CD4-positive, alpha-beta T cell treated with Interleukin-6 for 4 hours (primary cell): ENCODE measurements at places on chromosomes 16 and 17.

- DNase-seq: peak; percentile 64
Measured at GRCh38 chr17:8894673-8895578, 27.5 kb upstream of the PIK3R6 start.

DNA sequence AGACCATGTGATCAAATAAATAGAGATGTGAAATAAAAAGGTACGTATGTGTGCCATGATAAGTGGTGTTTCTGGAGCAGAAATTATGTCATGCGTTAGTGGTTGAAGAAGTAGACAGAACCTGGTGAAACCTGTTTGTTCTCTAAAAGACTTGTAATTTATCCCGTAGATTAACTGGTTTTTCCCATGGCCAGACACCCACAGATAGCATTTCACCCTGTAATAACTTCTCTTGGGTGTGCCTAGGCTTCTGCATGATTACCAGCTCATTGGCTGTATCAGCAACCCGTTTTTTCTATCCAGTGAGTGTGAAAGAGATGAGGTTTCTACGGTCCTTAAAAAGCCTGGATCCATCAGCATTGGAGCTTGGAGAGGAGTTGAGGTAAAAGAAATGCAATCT is 471.3 kb downstream of the NPIPA7 start:
- DNase-seq: no peak

DNA sequence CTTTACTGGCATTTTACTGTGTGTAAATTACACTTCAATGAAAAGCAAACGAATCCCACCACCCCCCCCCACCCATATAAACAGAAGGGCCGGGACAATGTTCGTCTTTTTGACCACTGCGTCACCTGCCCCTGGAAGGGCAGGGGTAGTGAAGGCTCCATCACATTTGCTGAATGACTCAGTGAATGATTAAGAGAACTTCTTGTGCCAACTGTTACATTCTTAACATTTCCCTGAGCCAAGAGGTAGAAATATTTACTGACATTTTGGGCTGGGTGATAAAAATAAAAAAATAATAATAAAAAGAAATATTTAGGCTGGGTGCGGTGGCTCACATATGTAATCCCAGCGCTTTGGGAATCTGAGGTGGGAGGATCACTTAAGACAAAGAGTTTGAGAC is 24.1 kb downstream of the C16orf96 start:
- DNase-seq: no peak

- no peak for DNase-seq
Measured at GRCh38 chr16:15779664-15780351, 77.0 kb downstream of the MYH11 start.

DNA sequence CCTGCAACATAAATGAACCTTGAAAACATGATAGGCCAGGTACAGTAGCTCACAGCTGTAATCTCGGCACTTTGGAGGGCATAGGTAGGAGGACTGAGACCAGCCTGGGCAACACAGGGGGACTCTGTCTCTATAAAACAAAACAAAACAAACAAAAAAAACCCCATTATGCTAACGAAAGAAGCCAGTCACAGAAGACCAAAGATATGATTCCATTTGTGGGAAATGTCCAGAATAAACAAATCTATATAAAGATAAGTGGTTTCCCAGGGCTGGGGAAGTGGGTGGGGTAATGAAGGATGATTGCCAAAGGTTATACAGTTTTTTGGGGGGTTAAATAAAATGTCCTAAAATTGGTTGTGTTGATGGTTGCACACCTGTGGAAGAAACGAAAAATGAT is 36.5 kb upstream of the SIAH1 start:
- no peak for DNase-seq

- DNase-seq: no peak
Measured at GRCh38 chr17:19342611-19343255, 19.8 kb downstream of the B9D1 start.

DNA sequence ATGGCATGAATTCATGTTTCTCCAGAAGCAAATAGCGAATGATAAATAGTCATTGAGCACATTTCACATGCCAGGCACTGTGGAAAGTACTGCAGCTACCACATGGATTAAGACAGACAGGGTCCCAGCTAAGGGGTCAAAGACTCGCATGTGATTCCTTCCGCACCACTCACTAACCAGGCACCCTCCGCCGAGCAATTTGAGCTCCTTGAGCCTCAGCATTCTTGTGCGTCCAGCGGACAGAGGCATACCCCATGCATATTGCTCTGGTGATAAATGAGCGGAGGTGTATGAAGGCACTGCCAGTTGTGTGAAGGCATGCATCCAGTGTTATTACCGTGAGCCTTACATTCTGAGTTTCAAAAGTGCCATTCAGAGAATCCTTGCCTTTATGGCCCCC is 358.7 kb downstream of the HS3ST4 start:
- no peak for DNase-seq

GRCh38 chr16:726438-727290 is at the start of the genes CCDC78 and HAGHL:
TSS of gene CCDC78 (minus strand) at chr16:726443. CDS start at chr16:726367, 76 bp downstream.
TSS of gene HAGHL (plus strand) at chr16:727106. CDS start at chr16:727510, 404 bp downstream.
- peak; percentile 81 for DNase-seq

- no peak for DNase-seq
Measured at GRCh38 chr17:4086041-4086483, 56.8 kb downstream of the ZZEF1 start.

DNA sequence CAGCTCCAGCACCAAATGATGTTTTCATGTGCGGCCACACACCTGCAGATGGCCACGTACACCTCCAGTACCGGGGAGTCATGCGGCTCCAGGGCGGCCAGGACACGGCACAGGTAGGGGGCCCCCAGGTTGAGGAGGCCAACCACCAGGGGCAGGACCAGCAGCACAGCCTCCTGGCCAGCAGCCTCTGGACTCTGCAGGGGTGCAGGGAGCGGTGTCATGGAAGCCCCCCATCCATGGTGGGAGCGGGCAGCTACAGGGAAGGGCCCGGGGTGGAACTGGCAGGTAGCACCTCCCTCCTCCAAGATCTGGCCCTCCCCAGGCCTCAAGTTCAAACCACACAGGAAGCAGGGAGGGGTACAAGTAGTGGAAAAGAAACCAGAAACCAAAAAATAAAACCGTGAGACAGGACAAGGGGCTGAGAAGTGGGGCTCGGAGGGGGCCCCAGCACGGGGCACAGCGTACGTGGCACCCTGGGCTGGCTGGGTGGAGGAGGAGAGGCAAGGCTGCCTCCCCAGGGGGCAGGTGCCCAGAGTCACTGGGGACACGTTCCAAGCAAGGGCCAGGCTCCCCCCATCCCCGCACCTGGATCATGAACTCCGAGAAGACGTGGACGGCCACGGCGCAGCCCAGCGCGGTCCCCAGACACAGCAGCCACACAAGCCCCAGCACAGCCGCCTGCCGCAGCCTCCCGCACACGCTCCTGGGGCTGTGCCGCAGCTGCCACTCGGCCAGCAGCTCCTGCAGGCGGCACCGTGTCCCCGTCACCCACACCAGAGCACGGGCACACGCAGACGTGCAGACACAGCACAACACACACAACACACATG is 7.4 kb downstream of the TMC6 start:
- peak; percentile 76 for DNase-seq

GRCh38 chr17:18191967-18192366 is 8.3 kb downstream of the ALKBH5 start:
- no peak for DNase-seq

DNA sequence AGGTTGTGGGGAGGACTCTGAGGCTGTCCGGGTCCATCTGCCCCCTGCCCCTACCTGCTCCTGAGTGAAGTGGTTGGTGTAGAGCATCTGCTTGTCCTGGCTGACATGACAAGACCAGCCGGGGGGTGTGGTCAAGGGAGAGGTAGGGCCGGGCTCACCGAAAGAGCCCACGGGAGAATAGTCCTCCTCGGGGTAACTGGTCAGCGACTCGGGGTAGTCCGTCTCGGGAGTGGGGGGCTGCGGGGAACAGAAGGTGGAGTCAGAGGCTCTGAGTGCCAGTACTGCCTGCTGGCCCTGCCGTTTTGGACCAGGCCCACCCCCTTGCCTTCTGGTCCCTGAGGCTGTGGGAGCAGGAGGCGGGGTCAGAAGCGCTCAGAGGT is 27.8 kb downstream of the ARHGAP27 start:
- DNase-seq: no peak

DNA sequence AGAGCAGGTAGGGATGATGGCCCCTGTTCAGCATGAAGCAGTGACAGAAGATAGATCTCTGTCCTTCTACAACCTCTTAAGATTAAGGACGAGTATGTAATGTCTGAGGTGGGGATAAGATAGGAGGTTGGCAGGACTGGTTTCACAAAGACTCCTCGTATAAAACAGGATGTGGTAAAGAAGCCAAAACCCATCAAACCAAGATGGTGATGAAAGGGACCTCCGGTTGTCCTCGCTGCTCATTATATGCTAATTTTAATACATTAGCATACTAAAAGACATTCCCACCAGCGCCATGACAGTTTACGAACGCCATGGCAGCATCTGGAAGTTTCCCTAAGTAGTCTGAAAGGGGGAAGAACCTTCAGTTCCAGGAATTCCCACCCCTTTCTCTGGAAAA is 27.3 kb downstream of the MIS12 start:
- peak; percentile 16 for DNase-seq

DNA sequence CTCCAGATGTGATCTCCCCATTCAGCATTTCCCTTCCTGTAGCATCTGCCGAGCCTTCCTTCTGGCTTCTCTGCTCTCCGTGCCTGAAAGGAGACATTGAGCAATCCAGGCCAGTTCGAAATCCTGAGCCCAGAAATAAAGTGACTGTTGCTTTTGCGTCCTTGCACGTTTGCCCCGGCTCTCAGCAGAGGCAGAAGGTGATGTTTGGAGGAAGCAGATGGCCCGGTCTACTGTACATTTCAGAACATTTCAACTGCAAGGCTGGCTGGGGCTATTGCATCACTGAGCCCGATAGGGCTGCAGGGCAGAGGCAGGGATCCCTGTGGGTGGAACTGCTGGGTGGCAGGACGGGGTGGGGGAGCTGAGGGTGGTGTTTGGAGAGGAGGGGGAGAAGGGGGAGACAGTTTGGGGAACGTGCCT is 29.4 kb downstream of the IRF8 start:
- no peak for DNase-seq

- no peak for DNase-seq
Measured at GRCh38 chr16:17215306-17215705, 255.5 kb downstream of the XYLT1 start.

DNA sequence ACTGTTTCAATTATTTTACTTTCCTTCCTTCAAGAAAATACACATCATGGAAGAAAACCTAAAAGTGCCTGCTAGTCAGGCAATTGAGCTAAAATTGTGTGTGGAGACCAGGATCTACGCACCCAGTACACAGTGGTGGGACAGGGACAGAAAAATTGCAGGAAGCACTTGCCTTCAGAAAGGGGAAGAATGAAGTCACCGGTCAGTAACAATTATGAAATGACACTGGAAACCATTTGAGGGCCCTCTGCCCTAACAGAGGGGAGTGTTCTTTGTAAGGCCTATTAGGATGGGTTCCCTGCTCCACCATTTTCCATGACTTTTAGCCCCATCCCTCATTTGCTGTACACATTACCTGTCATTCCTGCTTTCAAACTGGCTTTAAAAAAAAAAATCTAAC is 4.5 kb upstream of the PHAF1 start:
- DNase-seq: no peak

DNA sequence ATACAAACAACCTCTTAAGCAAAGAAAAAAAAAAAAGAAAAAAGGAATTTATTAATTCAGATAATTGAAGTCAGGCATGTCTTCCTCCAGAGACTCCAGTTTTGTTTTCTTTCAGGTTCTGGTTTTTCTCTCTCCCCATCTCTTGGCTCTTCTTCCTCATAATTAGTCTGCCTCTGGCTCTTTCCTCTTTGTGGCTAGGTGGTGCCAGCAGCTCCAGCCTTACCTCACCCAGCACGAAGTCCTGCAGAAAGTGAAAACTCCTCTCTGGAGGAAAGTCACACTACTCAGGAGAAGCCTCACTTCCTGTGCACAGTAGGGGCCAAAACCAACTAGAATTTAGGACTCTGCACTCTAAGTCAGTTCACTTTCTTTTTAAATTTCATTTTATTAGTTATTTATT is 10.3 kb upstream of the NFAT5 start:
- DNase-seq: no peak

GRCh38 chr17:19520641-19521040 is 13.0 kb upstream of the SLC47A1 start:
- DNase-seq: no peak

DNA sequence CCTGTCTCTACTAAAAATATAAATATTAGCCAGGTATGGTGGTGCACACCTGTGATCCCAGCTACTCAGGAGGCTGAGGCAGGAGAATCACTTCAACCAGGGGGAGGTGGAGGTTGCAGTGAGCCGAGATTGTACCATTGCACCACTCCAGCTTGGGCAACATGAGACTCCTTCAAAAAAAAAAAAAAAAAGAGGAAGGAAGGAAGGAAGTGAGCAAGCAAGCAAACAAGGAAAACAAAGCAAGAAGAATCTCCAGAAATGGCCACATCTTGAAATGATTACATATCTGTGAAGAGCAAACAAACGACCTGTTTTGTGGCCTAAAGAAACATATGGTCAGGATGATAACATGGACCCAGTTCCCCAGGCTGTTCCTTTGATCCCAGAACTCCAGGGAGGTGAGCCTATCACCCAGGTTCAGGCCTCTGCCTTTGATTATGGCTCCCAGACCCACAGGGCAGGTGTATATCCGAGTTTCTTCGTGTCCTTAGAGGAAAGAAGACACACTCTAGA is 8.9 kb downstream of the ACOX1 start:
- no peak for DNase-seq

GRCh38 chr16:56357765-56358322 is 67.5 kb downstream of the AMFR start:
- DNase-seq: no peak

GRCh38 chr17:65027305-65027704 is 29.2 kb downstream of the GNA13 start:
- peak; percentile 61 for DNase-seq

DNA sequence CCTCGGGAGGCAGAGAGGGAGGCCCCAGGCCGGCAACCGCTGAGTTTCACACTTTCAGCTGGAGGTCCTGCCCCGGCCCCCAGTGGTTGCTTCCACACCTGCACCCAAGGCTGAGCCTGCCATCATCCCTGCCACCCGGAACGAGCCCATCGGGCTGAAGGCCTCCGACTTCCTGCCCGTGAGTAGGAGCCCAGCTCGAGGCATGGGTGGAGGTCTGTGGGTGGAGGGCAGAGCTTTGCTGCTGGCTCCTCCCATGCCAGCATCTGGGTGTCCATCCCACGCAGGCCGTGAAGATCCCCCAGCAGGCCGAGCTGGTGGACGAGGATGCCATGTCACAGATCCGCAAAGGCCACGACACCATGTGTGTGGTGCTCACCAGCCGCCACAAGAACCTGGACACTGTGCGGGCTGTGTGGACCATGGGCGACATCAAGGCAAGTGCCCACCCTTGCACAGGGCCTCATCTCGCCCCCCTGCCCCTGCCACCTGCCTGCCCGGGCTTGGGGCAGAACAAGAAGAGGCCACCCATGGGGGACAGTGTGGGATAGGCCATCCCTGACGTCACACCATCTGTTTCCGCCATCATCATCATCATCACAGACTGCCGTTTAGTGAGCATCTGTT is 19.6 kb downstream of the KATNB1 start:
- DNase-seq: no peak

GRCh38 chr16:68451676-68452075 is 3.4 kb upstream of the SMPD3 start:
- DNase-seq: no peak
